Large intestine (tissue), 12 donors: ENCODE measurements at places on chromosomes 11 and 22.
A peak's percentile ranks its signal among the peaks of the same experiment; 100 is the strongest.

DNA sequence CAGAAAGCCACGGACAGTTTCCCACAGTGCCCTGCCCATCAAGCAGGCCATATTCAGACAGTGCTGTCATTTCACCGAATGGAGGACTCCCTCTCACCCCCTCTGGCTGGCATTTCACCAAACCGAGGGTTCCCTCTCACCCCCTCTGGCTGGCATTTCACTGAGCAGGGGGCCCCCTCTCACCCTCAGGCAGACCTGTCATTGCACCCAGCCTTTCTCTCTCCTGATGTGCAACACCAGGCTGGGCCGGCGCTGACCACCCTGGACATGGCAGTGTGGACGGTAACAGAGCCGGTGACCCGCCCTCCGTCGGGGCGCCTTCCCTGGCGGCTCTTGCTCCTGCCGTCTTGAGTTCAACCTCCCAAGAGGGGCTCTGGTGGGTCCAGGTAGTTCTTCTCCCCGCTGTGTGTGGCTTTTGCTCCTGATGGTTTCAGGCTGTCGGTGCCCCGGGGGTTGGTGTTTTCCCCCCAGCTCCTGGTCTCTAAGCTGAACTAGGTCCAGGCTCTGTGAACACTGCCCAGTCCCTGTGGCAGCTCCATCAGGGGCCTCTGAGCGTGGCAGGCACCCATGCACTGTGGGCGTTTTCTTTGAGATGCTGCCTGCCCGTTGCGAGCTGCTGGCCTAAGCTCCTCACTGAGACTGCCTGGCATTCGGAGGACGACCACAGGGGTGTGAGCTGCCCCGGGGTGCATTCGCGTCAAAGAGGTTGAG is 46.9 kb downstream of the SMIM38 start:
- no peak for DNase-seq

- peak; percentile 85 for DNase-seq
Measured at GRCh38 chr11:117299351-117300282, 8.5 kb downstream of the BACE1-AS start.

DNA sequence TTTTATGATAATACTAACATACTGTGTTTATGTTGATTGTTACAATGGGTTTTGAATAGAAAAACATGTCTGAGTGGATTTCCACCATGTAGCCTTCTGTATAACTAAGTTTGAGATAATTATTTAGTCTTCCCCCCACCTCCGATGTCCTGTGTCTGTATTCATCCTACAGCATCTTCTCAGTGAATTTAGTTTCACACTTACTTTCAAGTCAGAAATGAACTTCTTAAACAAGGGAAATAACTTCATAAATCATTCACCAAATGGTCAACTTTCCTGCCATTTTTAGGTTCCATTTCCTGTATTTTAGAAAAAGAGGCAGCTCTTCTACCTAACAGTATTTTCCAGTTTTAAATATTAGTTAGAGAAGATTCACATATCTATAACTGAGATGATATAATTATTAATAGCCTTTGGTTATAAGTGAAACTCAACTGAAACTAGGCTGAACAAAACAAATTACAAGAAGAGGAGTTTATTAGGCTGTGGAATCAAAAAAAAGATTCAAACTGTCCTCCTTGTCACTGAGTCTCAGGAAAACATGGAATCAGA is 3.5 kb downstream of the OR51B5 start:
- DNase-seq, result no peak

GRCh38 chr11:72635309-72635915 is 38.8 kb downstream of the PDE2A start:
- DNase-seq, result no peak

DNA sequence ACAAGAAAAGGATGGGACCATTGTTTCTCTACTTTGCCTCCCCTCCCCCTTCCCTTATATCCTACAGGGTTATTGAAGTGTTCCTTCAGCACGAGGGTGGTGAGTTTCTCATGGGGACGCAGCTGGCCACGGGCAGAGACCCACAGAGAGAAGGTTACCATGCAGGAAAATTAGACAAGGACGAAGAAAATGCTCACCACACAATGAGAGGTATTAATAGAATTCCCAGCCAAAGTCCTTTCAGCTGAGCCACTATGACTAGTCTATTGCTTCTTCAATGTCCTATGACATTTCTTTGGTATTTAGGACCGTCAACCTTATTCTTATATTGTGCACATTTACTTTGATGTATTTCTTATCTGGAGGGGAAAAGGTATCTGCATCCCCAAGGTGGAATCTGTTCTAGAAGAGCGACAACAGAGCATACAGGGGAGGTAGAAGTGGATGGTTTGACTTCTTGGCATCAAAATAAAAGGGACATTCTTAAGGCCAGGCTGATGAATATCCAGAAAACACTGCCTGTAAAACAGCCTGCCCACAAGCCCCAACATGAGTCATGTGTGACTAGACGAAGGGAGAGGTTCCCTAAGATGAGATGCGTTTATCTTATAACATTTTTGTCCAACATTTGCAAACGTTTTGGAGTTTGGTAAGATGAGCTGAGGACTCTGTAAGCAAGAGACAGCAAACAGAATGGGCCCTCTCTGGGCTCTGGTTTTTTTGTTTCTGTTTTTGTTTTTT is 209.8 kb upstream of the NARS2 start:
- no peak for DNase-seq

- DNase-seq, result no peak
Measured at GRCh38 chr11:33690290-33691065, 10.1 kb downstream of the C11orf91 start.

DNA sequence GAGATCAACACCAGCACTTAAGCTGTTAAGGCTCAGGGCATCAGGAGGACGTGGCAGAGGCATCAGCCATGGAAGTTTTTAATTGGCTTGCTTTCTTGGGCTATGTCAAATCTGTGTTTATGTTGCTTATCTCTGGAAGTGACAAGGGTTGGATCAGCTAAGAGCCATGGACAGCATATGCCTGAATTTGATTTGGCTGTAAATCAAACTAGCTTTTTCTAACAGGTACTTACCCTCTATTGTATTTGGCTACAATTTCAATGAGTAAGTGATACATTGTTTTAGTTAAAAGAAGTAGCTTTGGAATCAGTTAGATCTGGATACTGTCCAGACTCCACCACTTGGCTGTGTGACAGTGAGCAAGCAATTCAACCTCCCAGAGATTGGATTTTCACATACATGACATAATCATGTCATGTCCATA is 936.6 kb downstream of the OPCML start:
- DNase-seq, result no peak

- no peak for DNase-seq
Measured at GRCh38 chr11:126547161-126547560, 191.7 kb downstream of the ST3GAL4 start.

DNA sequence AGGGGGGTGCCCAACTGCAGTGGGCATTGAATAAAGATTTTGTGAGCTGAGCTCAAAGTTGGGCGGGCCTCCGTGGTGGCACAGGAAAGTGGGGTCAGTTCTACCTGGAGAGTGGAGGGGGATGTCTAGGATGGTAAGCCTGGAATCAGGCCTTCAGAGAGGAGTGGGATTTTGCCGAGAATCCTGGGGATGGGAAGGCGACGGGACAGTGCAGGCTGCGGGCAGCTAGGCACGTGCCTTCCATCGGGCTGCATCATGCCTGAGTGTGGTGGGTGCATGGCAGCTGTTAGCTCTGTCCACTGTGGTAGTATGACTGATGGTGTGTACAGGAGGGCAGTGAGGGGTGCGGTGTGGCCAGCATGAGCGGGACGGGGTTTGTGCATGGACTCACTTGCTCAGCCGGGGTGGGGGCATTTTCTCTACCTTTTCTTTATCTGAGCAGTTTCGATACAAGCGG is 3.6 kb downstream of the SHANK3 start:
- DNase-seq, result no peak

- peak; percentile 35 for DNase-seq
Measured at GRCh38 chr22:32206774-32207758, 2.2 kb upstream of the RFPL2 start.

- no peak for DNase-seq
Measured at GRCh38 chr22:48161298-48161697, 1398.8 kb downstream of the TBC1D22A start.

GRCh38 chr11:37282367-37282766 is 684.3 kb upstream of the RAG2 start:
- no peak for DNase-seq

- peak; percentile 19 for DNase-seq
Measured at GRCh38 chr11:132430429-132431062, 1060.1 kb downstream of the NTM start.

DNA sequence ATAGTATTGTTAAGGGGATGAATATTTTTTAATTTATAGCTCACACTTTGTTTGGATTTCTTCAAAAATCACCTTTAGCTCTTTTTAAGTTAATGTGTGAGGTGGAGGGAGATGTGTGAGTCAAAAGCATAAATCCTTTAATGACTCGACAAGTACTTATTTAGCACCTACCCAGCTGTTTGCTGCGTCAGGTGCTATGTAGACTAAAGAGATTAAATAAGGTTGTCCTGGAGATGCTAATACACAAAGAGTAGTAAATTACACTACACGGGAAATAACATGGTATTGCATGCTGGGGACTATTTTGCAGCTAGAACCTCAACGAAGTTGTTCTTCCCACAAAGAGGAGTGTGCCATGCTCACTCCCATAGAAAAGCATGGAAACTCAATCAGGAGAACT is 583.3 kb upstream of the TENM4 start:
- peak; percentile 46 for DNase-seq

DNA sequence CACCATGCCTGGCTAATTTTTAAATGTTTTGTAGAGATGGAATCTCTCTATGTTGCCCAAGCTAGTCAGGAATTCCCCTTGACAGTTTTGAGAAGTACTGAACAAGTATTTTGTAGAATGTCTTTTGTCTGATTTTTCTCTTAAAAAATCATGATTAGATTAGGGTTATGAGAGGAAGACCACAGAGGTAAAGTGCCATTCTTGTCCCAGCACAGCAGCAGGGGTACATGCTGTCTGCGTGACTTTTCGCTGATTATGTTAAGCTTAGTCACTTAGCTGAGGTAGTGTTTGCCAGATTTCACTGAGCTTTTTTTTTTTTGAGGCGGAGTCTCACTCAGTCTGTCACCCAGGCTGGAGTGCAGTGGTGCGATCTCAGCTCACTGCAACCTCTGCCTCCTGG is 13.6 kb upstream of the NUP160 start:
- DNase-seq, result no peak

DNA sequence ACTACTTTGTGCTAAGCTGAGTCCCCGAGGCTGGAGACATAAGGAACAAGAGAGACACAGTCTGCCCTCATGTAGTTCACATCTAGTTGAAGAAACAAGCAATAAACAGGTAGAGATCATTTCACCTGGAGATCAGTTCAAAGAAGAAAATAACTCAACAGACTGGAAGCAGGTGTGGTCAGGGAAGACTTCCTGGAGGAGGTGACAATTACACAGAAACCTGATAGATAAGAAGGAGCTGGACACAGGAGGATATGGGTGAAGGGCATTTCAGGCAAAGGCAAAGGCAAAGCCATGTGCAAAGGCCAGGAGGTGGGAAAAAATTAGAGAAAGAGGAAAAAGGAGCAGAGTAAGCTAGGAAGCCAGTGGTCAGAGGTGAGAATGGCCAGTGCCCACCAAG is 115.6 kb downstream of the MN1 start:
- no peak for DNase-seq

- DNase-seq, result peak; percentile 69
Measured at GRCh38 chr11:79809487-79809886, 368.7 kb upstream of the TENM4 start.

DNA sequence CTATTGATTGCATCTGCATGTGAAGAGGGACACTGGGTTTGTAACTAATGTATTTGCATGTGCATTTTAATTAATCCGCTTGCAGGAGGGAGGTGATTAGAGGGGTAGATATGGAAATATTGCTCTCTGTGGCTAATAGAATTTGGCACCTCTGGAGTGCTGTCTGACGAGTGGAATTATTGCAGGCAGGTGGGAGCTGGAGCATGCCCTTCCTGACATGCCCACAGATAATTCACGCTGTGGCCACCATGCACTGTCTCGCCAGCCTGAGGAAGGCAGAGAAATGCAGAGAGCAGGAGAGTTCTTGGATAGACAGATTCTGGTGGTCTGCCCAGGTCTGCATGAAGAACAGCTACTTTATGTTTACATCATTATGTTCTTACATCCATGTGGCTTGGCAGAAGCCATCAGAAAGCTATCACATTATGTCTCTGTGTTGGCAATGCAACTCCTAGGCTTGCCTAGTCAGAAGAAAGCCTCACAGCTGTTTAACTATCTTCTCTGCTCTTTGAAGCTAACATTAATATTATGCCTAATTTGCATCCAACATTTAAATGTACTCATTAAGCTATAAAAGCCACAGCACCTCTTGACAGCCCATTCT is 89.4 kb upstream of the DRD2 start:
- no peak for DNase-seq

- no peak for DNase-seq
Measured at GRCh38 chr11:94857337-94857736, 89.2 kb downstream of the AMOTL1 start.

GRCh38 chr22:45923835-45924234 is 53.1 kb downstream of the WNT7B start:
- peak; percentile 23 for DNase-seq

GRCh38 chr11:5620651-5621521 is 3.9 kb upstream of the TRIM34 start:
- peak; percentile 66 for DNase-seq

DNA sequence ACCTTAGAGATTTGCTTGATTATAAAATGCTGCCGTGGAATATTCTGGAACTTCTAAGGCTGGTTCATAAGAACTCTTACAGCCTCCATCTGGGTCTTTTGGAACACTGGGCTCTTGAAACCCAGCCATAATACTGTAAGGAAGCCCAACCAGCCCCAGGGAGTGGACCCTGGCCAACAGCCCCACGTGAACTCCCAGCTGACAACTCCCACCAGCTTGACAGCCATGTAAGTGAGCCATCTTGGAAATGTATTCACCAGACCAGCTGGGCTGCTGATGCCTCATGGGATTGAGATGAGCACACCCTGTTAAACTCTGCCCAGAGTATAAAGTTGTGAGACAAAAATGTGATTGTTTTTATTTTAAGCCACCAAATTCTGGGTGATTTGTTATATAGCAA is 378.7 kb upstream of the RAG2 start:
- DNase-seq, result no peak

DNA sequence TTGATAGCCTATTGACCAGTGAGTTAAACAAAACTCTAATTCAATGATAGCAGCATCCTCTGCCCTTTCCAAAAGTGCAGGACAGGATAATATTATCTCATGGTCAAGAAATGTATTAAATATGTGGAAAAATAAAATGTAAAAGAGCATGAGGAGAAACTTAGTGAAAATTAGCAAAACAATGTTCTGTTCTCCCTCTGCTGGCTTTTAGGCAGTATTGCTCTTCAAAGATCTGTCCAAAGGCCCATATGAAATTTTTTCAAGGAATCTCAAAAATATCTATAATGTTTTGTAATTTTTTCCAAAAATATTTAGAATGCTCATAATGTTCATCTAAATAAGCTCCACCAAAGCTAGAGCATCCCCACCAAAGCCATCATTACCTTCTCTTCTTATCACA is 8.3 kb upstream of the ARL14EP start:
- no peak for DNase-seq
